ENCODE measurements at places on chromosomes 2 and 18. TPM values are rescaled to one million over a fixed set of nuclear protein-coding genes. Genes with fewer than 3 reads are reported as not detected.

DNA sequence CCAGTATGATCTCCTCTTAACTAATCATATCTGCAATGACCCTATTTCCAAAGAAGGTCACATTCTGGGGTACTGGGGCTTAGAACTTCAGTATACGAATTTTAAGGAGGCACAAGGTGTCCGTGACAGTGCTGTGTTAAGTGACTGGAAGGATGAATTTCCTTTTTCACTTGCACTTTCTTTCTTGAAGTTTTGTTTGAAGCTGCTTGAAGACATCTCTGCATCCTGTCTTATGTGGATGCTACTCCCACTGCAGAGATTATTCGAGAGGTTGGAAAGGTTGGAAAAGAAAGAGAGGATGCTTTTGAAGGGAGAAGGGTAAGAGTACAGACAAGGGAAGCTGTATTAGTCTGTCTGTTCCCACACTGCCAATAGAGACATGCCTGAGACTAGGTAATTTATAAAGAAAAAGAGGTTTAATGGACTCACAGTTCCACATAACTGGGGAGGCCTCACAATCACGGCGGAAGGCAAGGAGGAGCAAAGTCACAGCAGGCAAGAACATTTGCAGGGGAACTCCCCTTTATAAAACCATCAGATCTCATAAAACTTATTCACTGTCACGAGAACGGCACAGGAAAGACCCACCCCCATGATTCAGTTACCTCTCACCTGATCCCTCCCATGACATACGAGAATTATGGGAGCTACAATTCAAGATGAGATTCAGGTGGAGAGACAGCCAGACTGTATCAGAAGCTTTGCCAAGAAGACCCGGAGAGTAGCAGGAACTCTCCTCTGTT is 3.6 kb upstream of the RNF144A start:
- H3K27ac ChIP-seq = peak overlapping the region; percentile 81
- H3K36me3 ChIP-seq = peaks cover 50% of the 10 kb centered on the region
- peaks cover 2% of the 10 kb centered on the region for H3K27me3 ChIP-seq
- DNase-seq = no peak
- peaks cover 65% of the 10 kb centered on the region for H3K4me1 ChIP-seq

DNA sequence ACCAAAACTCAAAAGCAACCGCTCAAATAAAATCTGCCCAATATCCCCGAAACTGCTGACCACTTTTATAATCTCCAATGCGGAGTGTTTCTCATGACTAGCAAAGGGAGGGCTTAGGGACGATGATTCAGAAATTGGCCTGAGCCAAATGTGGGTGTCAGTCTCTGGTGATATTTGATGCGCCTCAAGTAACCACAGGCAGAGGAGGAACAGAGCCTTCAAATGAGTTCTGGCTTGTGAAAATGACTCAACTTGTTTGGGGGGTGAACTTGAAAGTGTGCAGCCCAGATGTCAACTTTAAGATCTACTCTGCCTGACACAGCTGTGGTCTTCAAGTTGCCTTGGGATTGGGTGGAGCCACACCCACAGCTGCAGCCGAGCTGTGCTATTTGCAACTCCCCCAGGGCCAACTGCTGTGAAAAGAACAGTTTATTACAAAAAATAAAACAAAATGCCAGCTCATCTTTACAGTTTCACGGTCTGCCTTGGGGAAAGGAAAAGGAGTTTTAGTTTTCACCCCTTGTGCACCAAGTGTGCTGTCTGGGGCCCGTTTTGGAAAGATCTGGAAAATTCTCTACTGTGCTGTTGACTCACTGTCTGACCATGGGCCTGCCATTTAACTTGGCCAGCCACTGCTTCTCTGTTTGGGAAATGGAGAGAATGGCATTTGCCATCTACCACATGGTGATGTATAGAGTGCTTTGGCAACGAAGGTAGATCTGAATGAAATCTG is 222.1 kb downstream of the MTX2 start:
- no peak overlapping the region for H3K4me3 ChIP-seq
- DNase-seq = peak; percentile 13
- H3K4me1 ChIP-seq = peaks cover 18% of the 10 kb centered on the region
- no peaks in the 10 kb centered on the region for H3K36me3 ChIP-seq

GRCh38 chr18:10114717-10115463 is 201.1 kb downstream of the VAPA start:
- no peak for DNase-seq
- H3K27me3 ChIP-seq = peaks cover 4% of the 10 kb centered on the region
- H3K4me3 ChIP-seq = no peak overlapping the region
- H3K36me3 ChIP-seq = no peaks in the 10 kb centered on the region

GRCh38 chr2:177332026-177332991 is 60.3 kb upstream of the AGPS start:
- no peak overlapping the region for H3K4me3 ChIP-seq
- no peak overlapping the region for H3K27ac ChIP-seq
- H3K27me3 ChIP-seq = no peaks in the 10 kb centered on the region
- H3K36me3 ChIP-seq = peaks cover 6% of the 10 kb centered on the region
- DNase-seq = peak; percentile 36

DNA sequence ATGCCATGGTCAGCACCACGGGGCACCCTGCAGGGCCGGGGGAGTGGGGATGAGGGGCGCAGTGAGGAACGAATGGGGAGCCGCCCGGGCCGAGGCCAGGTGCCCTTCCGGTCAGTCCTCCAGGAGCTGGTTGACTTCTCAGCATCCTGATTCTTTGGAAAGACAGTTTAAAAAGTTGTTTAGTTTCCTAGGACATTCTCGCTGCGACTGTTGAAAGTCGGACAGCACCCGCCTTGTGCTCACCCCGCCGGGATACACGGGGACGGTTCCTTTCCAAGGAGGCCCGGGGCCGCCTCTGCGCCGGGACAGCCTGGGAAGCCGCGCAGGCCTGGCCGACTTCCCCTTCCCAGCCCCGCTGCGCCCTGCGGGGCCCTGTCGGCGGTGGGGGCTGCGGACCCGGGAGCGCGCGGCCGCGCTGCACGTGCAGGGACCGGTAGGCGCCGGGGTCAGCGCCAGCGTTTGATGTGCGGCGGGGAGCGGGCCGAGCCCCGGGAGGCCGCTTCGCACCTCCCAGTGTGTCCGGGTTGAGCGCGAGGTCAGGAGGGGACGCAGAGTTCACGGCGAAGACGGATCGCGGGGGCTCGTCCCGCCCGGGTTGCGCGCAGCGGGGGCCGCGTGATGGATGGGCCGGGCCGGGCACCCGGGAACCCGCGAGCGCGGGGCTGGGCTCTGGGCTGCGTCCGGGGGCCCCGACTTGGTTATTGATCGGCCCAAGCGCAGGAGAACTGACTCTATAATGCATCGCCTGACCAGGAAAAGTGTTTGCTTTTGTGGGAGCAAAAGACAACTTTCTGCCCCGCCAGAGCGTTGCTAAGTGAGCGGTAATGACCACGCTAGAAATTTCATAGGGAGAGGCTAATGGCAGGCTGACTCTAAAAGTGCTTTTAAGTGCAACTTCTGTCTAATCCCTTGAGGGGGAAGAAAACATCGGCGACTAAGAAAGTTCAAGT is 28.0 kb upstream of the SMIM21 start:
- no peaks in the 10 kb centered on the region for H3K36me3 ChIP-seq
- H3K4me3 ChIP-seq = no peak overlapping the region
- peaks cover 50% of the 10 kb centered on the region for H3K27me3 ChIP-seq
- no peaks in the 10 kb centered on the region for H3K4me1 ChIP-seq
- DNase-seq = no peak
- no peak overlapping the region for H3K27ac ChIP-seq

DNA sequence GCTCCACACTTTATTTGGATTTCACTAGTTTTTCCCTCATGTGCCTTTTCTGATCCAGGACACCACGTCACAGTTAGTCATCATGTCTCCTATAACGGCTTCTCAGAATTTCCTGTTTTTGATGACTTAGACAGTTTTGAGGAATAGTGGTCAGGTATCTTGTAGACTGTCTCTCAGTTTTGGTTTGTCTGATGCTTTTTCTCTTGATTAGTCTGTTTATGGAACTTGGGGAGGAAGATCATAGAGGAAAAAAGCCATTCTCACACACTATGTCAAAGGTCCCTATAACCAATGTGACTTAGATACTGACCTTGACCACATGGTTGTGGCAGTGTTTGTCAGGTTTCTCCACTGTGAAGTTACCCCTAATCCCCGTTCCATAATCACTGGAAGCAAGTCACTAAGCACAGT is 89.0 kb downstream of the RAPH1 start:
- peaks cover 21% of the 10 kb centered on the region for H3K4me1 ChIP-seq
- no peak overlapping the region for H3K4me3 ChIP-seq
- H3K27ac ChIP-seq = peak overlapping the region; percentile 66
- H3K27me3 ChIP-seq = no peaks in the 10 kb centered on the region
- H3K36me3 ChIP-seq = no peaks in the 10 kb centered on the region

- peaks cover 8% of the 10 kb centered on the region for H3K4me1 ChIP-seq
- no peak overlapping the region for H3K4me3 ChIP-seq
- no peak for DNase-seq
- H3K36me3 ChIP-seq = peaks cover 88% of the 10 kb centered on the region
- H3K27me3 ChIP-seq = no peaks in the 10 kb centered on the region
- H3K27ac ChIP-seq = no peak overlapping the region
Observed at GRCh38 chr18:35283923-35284794, 5.9 kb downstream of the ZSCAN30 start.

DNA sequence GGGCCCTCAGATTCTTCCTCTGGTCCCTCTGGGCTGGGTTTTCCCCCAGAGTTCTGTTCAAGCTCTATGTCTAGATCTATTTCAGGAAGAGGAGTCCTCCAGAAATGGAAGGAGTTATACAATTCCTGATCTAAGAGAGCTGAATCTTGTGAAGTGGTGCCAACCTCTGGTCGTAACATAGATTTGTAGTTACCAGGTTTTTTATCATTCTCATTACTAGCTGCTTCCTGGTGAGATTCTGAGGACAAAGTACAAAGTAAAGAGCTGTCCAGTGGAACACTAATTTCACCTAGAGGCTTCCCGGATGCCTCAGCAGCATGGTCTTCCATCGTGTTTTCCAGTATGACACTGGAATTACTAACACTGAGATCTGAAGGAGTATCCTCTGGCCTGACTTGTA is 44.1 kb downstream of the PPP4R1 start:
- no peak for DNase-seq
- no peak overlapping the region for H3K27ac ChIP-seq
- no peaks in the 10 kb centered on the region for H3K27me3 ChIP-seq
- no peaks in the 10 kb centered on the region for H3K4me1 ChIP-seq

DNA sequence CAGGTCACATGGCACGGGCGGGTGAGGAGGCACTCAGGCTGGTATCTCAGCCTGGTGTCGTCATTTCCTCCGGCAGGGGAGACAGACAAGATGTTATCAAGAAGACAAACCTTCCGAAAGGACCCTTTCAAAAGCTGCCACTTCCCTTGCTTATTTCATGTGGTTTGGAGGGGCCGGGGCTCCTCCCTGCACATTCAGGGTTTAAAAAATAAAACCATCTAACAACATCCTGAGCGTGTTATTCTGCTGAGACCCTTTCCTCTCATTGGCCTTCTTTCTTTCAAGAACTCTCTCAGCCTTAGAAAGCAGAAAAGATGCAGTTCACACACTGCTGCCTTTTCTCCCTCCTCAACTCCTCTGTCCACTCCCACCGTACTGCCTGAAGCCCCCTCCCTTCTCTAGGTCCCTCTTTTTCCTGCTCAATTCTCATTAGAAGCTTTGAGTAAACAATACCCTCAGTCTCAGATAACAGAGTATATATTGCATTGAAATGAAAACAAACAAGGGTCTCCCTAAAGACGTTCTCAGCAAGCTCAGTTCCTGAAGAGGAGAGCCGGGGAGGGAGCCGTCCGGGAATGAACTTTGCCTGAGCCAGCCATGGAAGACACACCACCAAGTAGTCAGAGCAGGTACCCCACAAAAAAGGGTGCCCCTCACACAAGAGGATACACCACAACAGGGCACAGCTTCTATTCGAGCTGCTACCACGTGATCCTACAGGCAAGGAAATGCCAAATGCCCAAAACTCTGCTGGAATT is 9.7 kb downstream of the SMAD7 start:
- peak overlapping the region; percentile 74 for H3K4me3 ChIP-seq
- no peaks in the 10 kb centered on the region for H3K27me3 ChIP-seq
- peaks cover 83% of the 10 kb centered on the region for H3K4me1 ChIP-seq
- H3K36me3 ChIP-seq = peaks cover 85% of the 10 kb centered on the region
- DNase-seq = peak; percentile 78
- H3K27ac ChIP-seq = peak overlapping the region; percentile 90

GRCh38 chr2:207987025-207987716 is 38.2 kb downstream of the PLEKHM3 start:
- H3K4me3 ChIP-seq = no peak overlapping the region
- no peaks in the 10 kb centered on the region for H3K27me3 ChIP-seq

GRCh38 chr2:124027182-124027581 is 2.1 kb downstream of the CNTNAP5 start:
- H3K27me3 ChIP-seq = peaks cover 3% of the 10 kb centered on the region
- DNase-seq = no peak
- no peaks in the 10 kb centered on the region for H3K36me3 ChIP-seq
- H3K27ac ChIP-seq = no peak overlapping the region
- no peak overlapping the region for H3K4me3 ChIP-seq

GRCh38 chr2:6915399-6915798 is 1.8 kb upstream of the RNF144A start:
- H3K4me3 ChIP-seq = no peak overlapping the region
- H3K36me3 ChIP-seq = peaks cover 54% of the 10 kb centered on the region
- H3K27ac ChIP-seq = no peak overlapping the region
- DNase-seq = no peak

DNA sequence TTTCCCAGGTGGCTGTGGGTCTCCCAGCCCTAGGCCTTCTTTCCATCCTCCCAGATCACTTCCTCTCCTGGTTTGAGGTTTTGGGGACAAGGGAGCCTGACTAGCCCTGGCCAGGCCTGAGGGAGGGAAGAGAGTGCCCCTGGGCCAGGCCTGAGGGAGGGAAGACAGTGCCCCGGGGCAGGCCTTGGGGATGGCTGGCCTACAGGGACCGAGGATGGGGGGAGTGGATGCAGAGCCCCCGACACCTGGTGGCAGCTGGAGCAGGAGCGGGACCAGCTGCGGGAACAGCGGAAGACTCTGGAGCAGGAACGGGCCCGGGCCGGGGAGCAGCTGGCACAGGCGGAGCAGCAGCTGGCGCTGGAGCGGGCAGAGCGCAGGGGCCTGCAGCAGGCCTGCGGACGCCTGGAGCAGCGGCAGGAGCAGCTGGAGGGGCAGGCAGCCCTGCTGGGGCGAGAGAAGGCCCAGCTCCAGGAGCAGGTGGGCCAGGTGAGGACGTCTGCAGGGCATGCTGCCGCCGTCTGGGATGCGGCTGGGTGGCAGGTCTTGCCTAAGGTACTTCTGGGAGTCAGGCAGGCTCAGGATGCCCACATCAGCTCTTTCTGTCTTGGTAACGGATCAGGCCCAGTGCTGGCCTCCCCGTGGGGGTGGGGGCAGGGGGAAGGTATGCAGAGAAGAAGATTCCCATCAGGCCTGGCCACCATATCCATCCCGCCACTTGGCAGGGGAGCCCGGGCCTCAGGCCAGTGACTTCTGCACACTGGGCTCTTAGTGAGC is 29.2 kb downstream of the CROCC2 start:
- DNase-seq = no peak
- H3K36me3 ChIP-seq = no peaks in the 10 kb centered on the region
- H3K4me3 ChIP-seq = no peak overlapping the region
- H3K27ac ChIP-seq = no peak overlapping the region
- no peaks in the 10 kb centered on the region for H3K4me1 ChIP-seq

Gene RANBP2
- total RNA-seq = 72.4 TPM

Gene C2orf92
- total RNA-seq = 21.8 TPM

Gene CGREF1
- 9.0 TPM for total RNA-seq

Gene TCF23
- total RNA-seq = not detected

Gene EFEMP1
- total RNA-seq = not detected

Gene NYAP2
- total RNA-seq = not detected

Gene SPHKAP
- total RNA-seq = not detected

Data from activated T-helper 2 cell treated with anti-CD3 and anti-CD28 coated beads, Interferon-gamma antibody, Interleukin-2, Interleukin-4, amounts not matched to agents 10 μg/mL and 5 μg/mL and 100 μg/mL, durations not matched to agents 14 hours and 24 hours and 36 hours (primary cell).